RWPE1 (cell line): ENCODE measurements at places on chromosomes 13 and 19.

DNA sequence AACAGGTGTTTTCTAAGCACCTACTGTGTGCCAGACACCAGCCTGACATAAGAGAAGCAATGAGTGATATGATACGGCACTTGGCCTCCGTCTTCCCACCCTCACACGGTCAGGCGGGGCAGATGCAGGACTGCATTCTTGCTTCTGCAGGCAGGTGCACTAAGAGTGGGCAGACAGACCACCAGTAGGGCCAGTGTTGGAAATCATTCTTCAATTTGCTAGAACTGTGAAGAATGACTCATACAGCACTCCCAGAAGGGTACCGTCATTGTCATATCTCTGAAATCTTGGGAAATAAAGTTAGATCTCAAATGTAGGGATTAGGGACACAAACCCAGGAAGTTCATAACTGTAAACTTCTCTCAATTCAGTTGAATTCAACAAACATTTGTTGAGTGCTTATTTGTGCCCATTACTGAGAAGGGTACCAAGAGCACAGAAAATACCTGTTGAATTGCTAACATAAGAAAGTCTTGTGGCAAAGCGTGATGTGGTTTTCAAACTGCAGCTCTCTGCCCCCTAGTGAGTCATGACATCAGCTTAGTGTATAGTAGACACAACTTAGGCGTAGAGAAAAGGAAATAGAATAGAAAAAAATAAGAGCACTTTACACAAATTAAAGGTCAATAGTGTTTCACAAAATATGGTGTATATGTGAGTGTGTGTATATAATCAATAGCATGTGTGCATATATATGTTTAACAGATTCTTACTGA is 76.1 kb downstream of the TEX26 start:
- no peak for DNase-seq

DNA sequence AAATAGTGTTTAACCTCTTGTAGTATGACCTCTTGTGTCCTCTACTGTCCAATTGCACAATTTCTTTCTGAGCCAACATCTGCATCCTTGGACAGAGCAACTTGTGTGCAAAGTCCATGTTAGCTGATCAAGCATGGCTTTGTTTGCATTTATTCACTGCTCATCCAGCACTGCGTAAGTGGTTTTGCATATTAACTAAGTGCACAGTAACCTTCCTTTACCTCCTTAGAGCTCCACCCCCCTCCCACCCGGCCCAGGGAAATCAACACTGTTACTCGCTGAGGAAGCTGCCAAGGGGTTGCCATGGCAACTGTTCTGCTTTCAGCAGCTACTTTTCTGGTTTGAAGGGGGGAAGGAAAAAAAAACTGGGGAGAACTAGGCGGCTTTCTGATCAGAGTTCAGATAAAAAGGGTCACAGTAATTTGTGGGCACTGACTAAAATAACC is 153.5 kb upstream of the KLF12 start:
- DNase-seq: peak; percentile 6

- no peak for DNase-seq
These were observed 60.6 kb downstream of the MBNL2 start for GRCh38 chr13:97282705-97283104.

DNA sequence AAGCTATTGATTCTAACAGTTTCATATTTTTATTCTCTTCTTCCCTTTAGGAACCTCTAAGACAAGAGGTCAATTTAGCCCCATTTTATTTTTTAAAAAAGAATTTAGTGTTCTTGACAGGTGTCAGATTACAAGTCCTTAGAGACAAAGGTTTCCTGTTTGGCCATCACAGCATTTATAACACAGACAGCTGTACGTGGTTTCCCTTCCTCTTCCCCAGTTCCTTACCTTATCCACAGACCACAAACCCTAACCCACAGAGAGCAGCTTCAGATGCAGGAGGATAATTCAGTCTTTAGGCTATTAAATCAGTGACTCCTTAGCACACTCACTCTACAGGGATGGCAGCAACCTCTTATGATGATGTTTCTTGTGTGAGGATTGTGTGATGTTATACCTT is 1210.1 kb downstream of the DIAPH3 start:
- DNase-seq: no peak

- DNase-seq: no peak
These were observed 1.3 kb downstream of the SELENOV start for GRCh38 chr19:39516270-39516669.

GRCh38 chr19:43784241-43784980 is 3.6 kb upstream of the KCNN4 start:
- peak; percentile 92 for DNase-seq

- DNase-seq: no peak
These were observed 9.9 kb downstream of the LYL1 start for GRCh38 chr19:13092606-13093235.
